Right atrium auricular region (tissue), 2 donors: ENCODE measurements at places on chromosomes 1 and 21. TPM values are rescaled to one million over a fixed set of nuclear protein-coding genes. Genes with fewer than 3 reads are reported as not detected.

DNA sequence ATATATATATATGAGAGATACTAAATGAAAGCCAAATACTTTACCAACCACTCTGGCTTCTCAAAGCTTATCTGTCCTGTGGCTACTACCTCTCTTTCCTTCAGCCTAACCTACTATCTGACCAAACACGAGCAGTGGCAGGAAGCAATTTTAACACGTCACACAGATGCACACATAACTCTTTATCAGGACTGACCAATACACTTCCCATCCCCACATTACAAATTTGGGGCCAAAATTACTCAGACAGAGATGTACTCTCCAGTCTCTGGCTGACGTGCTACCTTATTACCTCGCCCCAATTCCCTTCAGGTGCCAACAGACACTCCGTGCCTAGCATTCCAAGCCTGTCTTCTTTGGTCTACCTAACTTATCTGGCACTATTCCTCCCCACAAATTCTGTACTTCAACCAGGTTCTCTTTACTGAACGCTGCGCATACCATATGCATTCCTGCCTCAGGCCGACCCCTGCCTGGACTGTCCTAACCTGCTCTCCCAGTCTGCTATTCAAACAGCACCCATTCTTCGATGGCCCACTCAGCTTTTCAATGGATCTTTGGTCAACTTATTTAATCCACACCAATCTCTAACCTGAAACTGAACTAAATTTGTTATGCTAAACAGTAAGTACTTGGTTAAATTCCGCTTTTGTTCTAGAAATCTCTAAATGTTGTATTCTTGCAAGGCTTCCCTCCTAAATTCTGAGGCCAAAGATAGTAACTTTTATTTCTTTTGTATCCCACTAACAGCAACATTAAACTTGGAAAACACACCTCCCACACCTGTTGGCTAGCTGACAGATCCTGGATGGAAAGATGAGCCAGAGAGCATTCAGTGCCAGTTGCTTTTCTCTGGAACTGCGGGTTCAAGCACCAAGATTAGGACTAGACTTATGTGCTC is 27.9 kb downstream of the RERE start:
- DNase-seq, result no peak

- DNase-seq, result no peak
Measured at GRCh38 chr1:111585447-111586086, 34.0 kb upstream of the RAP1A start.

- no peak for DNase-seq
Measured at GRCh38 chr1:53557830-53558738, 98.9 kb downstream of the DMRTB1 start.

GRCh38 chr1:223144431-223144830 is 1.4 kb upstream of the TLR5 start:
- no peak for DNase-seq

- no peak for DNase-seq
Measured at GRCh38 chr1:172483448-172483847, 39.6 kb upstream of the PIGC start.

GRCh38 chr1:231016966-231017365 is 23.1 kb downstream of the FAM89A start:
- no peak for DNase-seq

- DNase-seq, result no peak
Measured at GRCh38 chr21:42199868-42200463, 19.0 kb upstream of the ABCG1 start.

- no peak for DNase-seq
Measured at GRCh38 chr21:37063433-37063832, 9.4 kb downstream of the PIGP start.

- DNase-seq, result no peak
Measured at GRCh38 chr1:70140343-70140742, 65.0 kb downstream of the LRRC40 start.

DNA sequence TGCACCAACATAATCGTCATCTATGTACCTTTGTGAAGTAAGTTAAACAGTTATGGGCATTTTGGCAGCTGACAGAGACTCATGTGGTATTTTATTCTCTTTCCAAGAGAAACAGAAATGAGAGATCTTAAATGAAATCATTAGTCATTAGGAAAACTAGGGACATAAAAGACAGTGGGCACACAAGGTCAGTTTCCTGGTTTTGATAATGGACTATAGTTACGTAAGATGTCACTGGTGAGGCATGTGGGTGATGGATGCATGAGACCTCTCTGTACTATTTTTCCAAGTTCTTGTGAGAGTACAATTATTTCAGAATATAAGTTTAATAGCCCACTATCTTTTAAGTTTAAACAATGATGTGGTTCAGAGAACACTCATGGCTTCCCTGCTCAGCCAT is 216.9 kb downstream of the APP start:
- DNase-seq, result no peak

- DNase-seq, result peak; percentile 64
Measured at GRCh38 chr1:13730751-13731482, 30.9 kb downstream of the PRDM2 start.

DNA sequence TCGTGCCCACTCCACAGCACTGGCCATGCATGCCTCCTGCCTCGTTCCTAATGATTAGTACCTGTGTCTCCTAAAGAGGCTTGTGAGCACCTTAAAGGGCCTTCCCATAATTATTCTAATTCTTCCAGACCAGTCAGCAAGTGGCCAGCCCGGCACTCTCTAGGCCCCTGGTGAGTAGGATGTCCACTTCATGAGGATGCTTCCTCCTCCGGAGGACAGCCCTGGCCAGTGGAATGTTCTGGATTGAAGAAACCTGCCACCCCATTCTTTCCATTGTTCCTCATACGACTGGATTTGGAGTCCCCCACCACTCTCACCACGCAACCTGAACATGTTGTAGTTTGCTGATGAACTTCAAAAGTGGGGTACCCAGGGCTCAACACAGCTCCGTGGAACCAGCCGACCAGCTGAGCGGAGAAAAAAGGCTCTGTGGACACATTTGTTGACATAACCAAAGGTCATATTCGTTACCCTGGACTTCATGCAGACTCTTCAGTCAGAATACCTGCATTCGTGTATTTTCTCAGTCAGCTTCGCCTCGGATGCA is 46.7 kb upstream of the LBR start:
- DNase-seq, result no peak

DNA sequence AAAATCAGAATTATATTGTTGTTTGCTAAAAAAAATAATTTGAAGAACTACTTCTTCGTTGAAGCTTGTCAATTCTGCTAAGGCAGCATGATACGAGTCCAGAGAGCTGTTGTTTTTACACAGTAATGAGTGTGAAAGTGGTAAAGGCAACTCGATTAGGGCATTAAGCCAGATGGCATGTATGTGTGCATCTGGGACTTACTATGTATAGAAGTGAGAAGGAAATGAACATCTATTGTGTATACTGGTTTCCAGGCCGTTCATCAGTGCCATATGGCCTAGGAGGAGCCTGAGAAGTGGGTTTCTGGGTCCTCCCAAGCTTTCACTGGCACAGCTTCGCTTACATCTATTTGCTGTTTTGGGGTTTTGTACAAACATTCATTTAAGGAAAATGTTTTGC is 5.7 kb downstream of the CTPS1 start:
- no peak for DNase-seq

AMY1C gene
- not detected for total RNA-seq

OPTC gene
- total RNA-seq, result not detected

SORT1 gene
- 120 TPM for total RNA-seq

CCDC28B gene
- total RNA-seq, result 9.5 TPM

ZSWIM5 gene
- 1.7 TPM for total RNA-seq
